Naive B cell (primary cell): ENCODE measurements at places on chromosomes 6 and 20.

DNA sequence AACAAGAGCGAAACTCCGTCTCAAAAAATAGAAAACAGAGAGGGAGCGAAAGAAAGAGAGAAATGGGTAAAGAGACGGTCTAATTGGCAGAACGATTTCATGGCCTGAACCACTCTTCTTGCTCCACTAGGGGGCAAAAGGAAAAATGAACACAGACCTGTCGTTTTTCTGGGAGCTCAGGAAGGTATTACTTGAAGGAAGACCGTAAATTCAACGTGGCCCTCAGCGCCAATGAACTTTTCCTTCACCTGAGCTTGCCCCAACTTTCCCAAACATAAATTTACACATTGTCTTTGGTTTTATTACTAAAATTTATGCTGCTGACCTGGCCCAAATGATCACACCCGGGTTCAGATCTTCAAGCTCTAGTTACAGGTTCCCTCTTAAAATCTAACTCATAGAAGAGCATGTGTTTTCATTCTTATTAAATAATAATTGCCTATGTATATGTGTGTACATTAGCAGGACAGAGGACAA, 67.3 kb downstream of the ATP9A start:
- DNase-seq: no peak

GRCh38 chr20:34210271-34210670, 31.0 kb upstream of the ASIP start:
- no peak for DNase-seq

GRCh38 chr6:156125844-156126243, 651.3 kb upstream of the ARID1B start:
- no peak for DNase-seq

DNA sequence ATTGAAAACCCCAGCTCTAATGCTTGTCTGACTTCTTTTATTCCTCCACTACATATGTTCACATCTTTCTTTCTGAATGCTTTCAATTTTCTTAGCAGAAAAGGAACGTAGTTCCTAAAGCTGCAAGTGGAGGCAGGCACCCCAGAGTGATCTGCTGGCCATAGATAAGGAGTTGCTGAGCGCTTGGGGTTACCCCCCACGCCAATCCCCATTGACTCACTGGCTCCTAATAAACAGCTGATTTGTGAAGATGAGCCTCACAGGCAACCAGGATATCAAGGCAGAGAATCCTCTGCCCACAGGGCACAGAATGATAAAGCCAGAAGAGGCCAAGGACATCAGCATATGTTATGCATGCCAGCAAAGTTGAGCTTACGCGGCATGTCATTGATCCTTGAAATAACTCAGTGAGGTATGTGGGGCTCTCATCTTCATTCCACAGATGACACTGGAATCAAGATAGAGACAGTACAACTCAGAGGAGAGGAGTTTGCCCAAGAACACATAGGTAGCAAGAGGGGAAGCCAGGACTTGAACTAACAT, 129.1 kb upstream of the PTPRT start:
- no peak for DNase-seq

- DNase-seq: peak; percentile 18
Observed at GRCh38 chr20:32484225-32484957, 100.7 kb downstream of the NOL4L start.

DNA sequence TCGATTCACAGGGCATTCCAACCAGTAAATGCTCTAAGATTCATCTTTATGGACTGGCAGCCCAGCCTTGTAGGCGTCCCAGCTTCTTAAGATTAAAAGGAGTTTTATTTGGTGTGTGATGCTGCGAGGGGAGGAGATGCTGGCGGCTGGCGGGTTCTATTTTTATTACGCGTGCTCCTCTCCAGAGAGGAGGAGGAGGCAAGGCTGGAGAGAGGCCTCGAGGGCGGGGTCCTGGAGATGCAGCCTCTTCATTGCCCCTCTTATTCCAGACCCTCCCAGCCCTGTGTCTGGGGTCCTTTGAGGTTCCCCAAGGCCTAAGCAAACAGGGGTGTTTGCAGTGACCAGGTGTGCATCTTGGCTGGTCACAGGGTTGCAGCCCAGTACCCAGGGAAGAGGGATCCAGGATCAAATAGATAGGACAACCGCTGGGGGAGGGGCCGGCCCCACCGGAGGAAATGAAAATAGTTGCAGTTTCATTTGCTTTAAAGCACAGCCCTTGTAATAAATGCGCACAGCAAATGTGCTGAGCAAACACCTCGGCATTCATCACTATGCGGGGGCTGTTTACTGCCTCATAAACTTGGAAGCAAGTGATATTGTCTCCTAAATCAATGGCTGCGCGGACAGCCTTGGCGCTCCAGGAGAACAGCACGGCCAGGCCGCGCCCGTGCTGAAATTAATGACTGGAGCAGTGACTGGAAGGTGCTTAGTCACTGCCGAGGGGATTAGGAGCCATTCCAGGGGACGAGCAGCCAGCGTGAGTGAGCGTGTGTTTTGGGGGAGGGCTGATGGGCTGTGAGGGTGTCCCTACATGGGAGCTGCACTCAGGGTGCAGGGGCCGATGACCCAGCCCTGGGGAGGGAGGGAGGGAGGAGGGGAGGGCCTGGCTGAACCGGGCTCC, 83.0 kb downstream of the TMEM242 start:
- DNase-seq: no peak

DNA sequence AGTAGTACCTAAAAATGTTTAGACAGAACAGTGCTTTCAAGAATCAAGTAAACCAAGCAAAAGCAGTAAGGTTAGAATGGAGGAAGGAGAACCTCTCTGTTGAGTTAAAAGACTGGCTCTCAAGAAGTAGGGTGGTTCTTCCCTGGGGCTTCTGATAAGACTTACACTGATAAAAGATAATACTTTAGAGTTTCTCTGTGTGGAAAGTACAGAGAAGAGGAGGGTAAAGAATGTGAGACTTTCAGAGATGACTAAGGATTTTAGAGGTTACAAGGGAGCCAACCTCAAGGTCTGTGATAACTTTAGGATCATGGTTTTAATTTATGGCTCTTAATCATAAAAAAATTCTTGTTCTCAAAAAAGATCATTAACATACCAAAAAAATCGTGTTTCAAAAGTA, 30.9 kb upstream of the ALDH8A1 start:
- DNase-seq: no peak

- no peak for DNase-seq
Observed at GRCh38 chr6:36924131-36924530, 30.4 kb upstream of the PI16 start.

DNA sequence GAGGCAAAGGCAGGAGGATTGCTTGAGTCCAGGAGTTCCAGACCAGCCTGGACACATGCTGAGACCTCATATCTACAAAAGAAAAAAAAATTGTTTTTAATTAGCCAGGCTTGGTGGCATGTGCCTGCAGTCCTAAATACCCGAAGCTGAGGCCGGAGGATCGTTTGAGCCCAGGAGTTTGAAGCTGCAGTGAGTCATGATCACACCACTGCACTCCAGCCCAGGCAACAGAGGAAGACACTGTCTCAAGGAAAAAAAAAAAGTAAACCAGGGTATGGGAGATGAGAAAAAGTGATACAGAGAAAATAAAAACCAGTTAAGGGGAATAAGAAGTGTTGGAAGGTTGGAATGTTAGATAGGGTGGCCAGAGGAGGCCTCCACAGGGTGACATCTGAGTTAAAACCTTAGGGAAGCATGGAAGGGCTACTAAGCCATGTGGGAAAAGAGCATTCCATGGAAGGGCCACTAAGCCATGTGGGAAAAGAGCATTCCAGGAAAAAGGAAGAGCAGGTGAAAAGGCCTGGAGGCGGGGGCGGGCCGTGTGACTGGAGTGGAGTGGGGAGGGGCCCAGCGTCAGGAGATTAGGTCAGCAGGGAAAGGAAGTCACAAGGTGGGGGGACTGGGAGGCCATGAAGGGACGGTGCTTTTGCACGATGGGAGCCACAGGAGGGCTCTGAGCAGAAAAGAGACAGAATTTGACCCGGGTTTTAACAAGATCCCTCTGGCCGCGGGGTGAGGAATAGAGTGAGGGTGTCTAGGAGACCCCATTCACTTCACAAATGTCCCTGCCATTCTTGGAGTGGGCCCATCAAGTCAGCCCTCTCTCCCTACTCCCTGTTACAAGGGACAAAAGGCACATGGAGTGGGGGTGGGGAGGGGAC, 18.3 kb downstream of the CPNE5 start:
- no peak for DNase-seq

GRCh38 chr6:34043359-34043758, 102.5 kb downstream of the GRM4 start:
- DNase-seq: no peak

DNA sequence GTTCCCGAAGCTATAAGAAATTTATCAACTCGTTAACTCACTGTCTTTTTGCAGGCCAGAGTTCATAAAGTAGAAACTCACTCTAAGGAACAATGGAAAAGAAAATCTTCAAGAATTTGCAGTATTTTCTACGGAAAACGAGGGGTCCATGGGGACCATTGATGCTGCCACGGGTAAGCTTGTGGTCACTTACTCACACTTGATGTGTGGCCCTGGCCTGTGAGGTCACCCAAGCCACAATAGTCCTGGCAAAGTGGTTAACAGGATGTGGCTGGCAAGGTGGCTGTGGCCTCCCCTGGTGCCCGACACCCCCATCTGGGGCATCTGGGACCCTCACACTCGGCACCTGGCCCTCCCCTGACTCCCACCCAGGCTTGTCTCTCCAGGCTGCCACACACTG, 123.4 kb downstream of the C6orf118 start:
- DNase-seq: no peak
